ENCODE measurements at places on chromosomes 16 and 17.

DNA sequence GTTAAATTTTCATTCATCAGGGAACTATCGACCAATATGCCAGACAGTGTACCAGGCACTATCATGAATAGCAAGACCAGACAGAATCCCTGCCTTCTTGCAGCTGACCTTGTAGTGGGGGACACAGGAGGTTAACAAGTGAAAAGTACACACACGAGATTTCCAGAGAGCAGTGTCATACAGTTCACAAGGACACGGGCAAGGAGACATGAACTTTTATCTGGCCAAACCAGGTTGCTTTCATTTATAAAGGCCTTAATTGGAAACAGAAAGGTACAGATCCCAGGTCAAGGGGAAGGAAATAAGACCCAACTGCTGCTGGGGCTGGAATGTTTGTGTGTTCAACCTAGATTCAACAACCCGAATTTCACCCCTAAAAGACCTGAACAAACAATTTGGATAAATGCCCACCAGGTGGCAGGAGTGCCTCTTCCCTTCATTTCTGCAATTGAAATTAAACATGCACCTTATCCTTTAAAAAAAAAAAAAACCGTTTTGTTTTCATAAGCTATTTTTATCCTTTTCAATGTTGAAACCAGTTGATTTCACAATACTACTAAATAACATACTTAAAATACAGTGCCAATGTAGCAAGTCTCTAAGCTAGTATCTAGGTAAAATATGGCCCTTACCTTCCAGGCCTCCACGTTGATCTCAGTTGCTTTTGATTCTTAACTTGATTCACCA, 65.9 kb downstream of the EMP2 start:
- peak; percentile 76 for DNase-seq

- peak; percentile 55 for DNase-seq
Measured at GRCh38 chr17:62178579-62178978, 113.5 kb upstream of the MED13 start.

DNA sequence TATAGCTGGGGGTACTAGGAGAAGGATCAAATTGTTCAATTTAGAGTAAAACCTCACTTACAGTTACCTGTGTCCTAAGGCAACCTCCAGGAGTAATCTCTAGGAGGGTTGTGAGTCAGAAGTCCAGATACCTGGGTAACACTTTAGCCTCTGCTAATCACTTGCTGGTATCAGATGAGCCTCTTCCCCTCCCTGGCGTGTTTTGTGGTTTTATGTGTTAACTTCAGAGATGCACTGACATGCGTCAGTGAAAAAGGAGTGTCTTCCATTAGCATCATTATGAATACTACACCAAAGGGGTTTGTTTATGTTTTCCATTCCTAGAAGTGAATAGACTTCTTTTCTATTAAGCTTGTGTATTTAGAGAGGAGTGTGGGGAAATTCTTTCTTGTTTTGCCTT, 208.2 kb downstream of the FTO start:
- DNase-seq, result no peak

GRCh38 chr17:61415374-61416210, 15.9 kb downstream of the TBX2 start:
- no peak for DNase-seq

DNA sequence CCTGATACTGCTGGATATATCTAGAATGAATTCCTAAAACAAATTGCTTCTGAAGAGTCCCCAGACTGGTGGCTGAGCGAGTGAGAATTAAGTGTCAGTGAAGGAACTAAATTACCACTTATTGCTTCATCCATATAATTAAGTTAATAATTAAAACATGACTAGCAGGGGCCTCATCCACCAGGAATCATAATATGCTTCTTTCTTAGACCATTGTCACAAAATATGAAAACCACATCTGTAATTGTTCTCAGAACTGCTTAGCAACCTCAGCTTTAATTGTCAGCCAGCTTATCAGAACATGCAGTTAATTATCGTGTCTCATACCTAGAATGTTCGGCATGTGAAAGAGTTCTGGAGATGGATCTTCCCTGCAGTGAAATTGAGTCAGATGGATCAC, 21.2 kb upstream of the PIRT start:
- no peak for DNase-seq

- no peak for DNase-seq
Measured at GRCh38 chr17:8956465-8956902, 9.0 kb downstream of the PIK3R5 start.

DNA sequence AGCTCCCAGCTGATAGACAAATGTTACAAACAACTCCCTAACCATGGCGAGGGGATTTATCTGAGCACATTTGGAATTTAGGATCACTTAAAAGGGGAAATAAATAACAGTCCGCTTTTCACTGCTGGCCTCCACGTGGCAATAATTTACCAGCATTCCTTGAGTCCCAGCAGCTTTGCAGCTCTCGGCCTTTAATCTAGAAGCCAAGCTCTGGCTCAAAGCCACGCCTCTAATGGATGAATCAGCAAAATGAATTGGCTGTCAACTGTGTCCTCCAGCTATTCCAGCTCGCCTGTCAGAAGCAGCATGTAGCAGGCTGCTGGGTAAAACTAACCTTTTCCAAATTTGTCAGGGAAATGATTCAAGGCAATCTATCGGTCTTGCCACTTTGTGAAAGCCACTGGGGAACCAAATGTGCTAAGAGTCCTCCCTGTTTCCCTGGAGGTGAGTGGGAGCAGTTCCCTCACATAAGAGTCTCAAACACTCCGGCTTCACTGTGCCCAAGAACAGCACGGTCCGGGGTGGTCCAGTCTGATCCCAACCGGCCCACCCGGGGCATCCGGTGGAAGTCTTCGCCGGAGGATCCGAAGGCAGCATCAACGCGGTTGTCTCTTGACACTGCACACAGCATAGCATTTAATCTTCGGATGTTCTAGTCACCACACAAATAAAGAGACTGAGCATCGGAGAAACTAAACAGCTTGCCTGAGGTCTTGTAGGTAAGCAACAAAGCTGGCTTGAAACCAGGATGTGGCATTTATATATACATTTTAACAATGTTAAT, 143.3 kb downstream of the PARN start:
- DNase-seq, result peak; percentile 88

- peak; percentile 7 for DNase-seq
Measured at GRCh38 chr17:61196302-61196704, 203.3 kb upstream of the TBX2 start.

DNA sequence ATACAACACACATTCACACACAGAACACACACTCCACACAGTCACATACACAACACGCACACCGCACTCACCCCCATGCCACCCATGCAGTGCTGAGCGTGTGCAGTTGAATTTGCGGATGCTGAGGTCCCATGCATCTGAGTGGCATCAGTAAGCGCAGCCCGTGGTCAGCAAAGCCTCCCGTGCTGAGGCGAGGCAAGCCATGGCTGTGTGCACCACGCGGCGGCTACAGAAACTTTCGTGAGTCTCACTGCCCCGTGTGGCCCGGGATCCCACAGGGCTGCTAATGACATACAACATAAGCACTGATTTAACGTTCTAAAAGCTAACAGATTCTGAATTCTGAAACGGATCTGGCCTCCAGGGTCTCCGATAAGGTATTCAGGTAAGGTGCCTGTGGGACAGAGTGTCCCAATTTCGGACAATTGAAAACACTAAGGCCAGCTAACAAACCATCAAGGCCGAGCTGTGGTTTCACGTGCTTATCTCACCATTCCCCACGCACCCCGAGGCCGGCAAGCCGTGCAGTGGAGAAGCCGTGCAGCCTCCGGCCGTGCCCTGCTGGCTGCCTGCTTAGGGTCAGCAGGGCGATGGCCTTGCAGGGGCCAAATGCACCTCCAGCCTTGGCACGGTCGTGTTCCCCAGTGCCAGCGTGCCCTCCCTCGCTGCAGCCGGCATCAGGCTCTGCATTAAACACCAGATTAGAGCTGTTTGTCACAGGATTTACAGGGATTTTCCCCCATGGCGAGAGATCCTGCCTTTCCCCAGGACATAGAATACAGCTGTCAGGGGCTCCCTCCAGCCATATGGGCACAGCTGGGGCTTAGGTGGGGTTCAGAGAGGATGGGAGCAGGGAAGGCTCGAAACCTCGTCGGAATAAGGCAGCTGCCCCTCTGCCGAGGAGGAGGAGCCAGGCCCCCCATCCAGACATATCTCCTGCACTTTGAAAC, 191.7 kb downstream of the C16orf95 start:
- DNase-seq, result no peak

- no peak for DNase-seq
Measured at GRCh38 chr16:30084816-30085159, 6.9 kb downstream of the TBX6 start.

DNA sequence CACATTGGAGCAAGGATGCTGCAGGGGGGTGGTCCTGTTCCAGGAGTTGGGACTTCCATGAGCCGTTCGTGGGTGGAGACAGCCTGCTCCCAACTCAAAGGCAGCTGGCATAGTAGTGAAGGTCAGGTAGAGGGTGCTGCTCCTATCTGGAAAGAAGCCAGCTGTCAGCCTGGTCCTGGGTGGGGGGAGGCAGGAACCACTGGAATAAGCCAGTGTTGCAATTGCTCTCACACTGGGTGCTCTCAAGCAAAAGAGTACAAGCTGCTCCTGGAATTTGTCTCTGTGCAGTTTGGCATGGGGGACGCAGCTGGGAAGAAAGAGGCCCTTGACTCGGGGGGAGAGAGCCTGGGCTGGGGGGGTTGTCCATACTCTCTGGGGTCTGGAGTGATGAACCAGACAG, 8.7 kb downstream of the CACNG5 start:
- no peak for DNase-seq

DNA sequence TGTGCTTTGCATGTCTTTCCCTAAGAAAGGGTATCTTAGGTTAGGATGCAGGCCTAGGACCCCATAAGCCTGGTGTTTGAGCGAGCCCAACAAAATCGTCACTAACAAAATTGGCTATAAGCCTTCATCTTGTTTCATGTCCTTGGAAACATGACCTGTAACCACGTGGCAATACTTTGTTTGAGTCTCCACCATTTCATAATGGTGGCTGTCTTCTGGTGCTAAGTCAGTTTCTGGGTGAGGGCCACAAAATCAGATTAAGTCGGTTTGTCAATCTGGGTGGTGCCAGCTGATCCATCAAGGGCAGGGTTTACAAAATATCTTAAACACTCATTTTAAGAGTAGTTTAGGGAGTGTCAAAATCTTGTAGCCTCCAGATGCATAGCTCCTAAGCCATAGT, 33.0 kb downstream of the C16orf54 start:
- DNase-seq, result no peak

DNA sequence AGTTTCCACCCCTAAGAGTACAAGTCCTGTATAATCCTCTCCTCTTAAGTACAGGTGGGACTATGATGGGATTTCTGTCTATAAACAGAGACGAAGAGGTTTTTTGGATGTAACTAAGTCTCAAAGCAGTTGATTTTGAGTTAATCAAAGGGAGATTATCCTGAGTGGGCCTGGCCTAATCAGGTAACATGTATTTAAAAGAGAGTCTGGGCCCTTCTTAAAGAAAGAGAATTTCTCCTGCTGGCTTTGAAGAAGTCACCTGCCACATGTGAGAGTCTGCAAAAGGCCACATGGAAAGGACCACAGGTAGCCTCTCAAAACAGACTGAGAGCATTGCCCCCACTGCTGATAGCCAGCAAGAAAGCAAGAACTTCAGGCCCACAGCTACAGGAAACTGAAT, 142.3 kb downstream of the IRX5 start:
- no peak for DNase-seq

- DNase-seq, result no peak
Measured at GRCh38 chr17:8287651-8288335, 677 bp upstream of the RANGRF start.

GRCh38 chr17:57424777-57425188, 168.5 kb downstream of the MSI2 start:
- peak; percentile 50 for DNase-seq

DNA sequence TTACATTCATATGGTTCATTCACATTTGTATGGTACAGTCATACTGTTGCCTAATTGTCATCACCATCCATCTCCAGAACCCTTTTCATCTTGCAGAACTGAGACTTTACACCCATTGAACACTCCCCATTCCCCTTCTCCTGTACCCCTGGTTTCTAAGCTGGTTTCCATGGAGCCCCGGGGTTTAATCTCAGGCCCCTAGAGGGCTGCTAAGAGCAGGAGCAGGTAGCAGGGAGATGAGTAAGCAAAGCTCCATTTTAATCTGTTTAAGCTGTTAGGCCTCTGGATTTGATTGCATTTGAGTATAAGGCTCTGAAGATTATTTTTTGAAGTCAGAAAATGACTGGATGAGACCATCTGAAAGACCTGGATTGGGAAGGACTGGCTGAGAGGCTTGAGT, 68.5 kb upstream of the RPL38 start:
- DNase-seq, result no peak

DNA sequence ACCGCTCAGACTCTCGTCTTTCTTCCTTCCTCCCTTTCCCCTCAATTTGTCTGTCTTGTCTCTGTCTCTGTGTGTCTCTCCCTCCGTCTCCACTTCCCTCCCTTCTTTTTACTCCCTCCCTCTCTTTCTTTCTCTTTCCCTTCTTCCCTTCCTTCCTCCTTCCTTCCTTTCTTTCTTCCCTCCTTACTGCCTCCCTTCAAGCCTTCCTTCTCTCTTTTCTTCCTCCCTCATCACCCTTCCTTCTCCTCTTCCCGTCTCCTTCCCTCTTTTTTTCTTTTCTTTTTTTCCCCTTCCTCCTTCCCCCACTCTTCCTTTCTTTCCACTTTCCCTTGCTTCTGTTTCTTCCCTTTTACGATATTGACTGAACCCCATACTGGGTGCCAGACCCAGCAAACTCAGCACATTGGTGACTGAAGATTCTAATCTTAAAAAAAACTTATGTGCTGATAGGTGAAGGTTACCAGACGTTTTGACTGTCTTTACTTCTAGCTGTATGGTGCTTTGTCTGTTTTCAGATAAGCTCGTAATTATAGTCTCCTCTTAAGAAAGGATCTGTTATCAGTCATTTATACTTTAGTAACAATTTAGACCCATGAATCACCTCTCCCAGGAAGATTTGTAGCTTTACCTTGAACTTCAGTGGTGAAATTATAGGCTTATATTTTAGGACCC, 481 bp upstream of the BRD7 start:
- DNase-seq, result no peak

- DNase-seq, result no peak
Measured at GRCh38 chr17:79984045-79984840, 51.4 kb downstream of the TBC1D16 start.

- DNase-seq, result no peak
Measured at GRCh38 chr16:72834499-72834898, 213.4 kb downstream of the ZFHX3 start.

GRCh38 chr16:84096447-84097005, 20.2 kb downstream of the MBTPS1 start:
- DNase-seq, result no peak

DNA sequence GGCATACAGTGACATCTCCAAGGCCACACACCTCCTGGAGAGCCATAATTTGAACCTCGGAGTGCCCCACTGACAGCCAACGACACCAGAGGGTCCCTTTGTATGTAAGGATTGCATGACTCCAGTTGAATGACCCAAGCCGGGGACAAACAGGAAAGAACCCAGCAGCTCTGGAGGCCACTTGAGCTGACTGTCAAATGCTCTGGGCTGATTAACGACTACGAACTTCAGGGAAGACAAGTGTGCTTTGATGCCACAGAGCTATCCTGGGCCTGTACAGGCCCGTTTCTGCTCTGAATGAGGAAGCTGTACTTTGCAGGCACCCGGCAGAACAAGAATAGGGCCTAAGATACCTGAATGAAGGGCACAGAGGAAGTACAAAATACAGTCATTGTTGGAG, 404.6 kb downstream of the SLC39A11 start:
- DNase-seq, result no peak

Data from HCEC 1CT (cell line).